ENCODE measurements at places on chromosomes 4 and X.

DNA sequence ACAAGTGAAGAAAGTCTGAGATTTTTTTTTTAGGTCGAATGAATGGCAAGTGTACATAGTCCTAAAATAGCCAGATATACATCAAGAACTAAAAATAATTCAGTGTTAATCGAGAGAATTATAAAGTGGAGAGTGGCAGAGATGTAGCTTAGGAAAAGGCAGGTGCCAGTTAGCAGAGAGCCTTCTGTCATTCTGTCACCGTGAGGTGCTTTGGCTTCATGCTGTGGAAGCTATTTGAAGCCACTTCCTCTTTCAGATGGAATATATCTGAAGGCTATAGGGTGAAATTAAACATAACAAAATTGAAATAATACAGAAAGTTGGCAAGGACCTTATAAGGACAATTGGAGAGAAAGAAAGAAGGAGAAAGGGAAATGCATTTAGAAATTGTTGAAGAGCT lies 756.3 kb downstream of the CCSER1 start:
- DNase-seq = no peak

DNA sequence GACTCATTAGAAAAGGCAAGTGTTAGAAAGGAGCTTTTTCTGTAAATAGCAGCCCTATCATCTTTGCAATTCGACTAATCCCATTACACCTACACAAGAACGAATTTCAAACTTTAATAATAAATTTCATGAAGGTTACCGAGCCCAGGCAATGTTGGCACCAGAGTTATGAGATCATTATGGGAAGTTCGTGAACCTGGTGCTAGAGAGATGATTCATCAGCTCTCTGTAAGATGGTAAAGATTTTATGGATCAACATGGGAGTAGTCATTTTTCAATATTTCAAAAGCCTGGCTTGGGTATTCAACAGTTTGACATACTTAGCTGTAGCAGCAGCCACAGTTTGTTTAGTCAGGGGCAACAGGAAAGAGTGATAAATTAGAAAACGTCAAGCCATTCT lies 35.8 kb downstream of the AMELX start:
- DNase-seq = no peak

GRCh38 chr4:90403781-90404180 lies 276.6 kb downstream of the CCSER1 start:
- DNase-seq = no peak

GRCh38 chrX:68433155-68433980 lies at the start of gene OPHN1:
OPHN1 (minus strand) TSS chrX:68433495; CDS start chrX:68433020, 475 bp downstream.
- DNase-seq = no peak

GRCh38 chrX:110001740-110002299 lies 1.1 kb upstream of the TMEM164 start:
- DNase-seq = no peak

- no peak for DNase-seq
Measured at GRCh38 chr4:174210354-174210753, 73.1 kb downstream of the FBXO8 start.

- no peak for DNase-seq
Measured at GRCh38 chr4:129176864-129177263, 80.9 kb downstream of the C4orf33 start.

- DNase-seq = no peak
Measured at GRCh38 chr4:113186913-113187312, 137.5 kb downstream of the ANK2 start.

DNA sequence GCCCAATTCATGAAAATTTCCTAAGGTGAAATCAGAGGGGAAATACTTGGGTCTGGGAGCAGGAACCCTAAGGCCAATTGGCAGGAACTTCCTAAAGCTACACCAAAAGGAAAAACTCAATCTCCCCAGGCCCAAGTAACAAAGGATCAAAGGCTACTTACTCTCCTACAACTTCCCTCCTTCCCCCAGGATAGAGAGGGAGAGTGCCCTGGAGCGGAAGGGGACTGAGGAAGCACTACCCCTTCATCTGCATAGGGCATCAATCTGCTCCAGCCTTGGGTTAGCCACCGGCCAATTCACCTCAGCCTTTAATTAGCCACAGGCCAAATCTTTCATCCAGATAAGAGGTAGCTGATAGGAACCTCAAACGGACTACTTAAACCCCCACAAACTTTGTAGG lies 55.0 kb downstream of the SLC34A2 start:
- DNase-seq = no peak

DNA sequence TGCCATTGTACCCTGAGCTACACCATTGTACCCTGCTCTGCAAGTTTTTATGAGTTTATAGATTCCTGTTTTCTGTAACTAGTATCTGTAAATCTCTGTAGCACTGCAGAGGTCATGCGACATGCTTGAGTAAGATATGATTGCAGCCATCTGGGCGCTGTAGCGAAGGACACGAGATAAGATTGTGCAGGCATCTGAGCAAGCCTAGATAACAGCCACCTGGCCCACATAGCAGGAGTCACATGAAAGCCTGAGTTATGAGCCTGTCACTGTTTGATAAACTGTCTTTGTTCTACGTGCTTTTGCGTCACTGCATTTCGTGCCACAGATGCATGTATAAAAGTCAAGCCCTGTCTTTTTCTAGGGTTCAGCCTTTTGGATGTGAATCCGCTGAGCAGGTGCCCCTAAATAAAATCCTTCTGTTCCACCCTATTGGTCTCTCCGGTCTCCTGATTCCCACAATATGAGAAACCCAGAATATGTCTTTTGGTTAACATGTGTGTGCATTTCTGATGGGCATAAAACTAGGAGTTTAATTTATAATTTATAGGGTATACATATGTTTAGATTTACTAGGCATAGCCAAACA lies 327.6 kb upstream of the MAOA start:
- DNase-seq = no peak

GRCh38 chrX:17067534-17067933 lies 121.1 kb downstream of the REPS2 start:
- no peak for DNase-seq

- DNase-seq = no peak
Measured at GRCh38 chr4:85708468-85708867, 233.5 kb downstream of the ARHGAP24 start.

GRCh38 chr4:37976991-37977470 lies 16.8 kb downstream of the PTTG2 start:
- DNase-seq = peak; percentile 71

- DNase-seq = no peak
Measured at GRCh38 chr4:86594559-86595425, 677 bp downstream of the PTPN13 start.

DNA sequence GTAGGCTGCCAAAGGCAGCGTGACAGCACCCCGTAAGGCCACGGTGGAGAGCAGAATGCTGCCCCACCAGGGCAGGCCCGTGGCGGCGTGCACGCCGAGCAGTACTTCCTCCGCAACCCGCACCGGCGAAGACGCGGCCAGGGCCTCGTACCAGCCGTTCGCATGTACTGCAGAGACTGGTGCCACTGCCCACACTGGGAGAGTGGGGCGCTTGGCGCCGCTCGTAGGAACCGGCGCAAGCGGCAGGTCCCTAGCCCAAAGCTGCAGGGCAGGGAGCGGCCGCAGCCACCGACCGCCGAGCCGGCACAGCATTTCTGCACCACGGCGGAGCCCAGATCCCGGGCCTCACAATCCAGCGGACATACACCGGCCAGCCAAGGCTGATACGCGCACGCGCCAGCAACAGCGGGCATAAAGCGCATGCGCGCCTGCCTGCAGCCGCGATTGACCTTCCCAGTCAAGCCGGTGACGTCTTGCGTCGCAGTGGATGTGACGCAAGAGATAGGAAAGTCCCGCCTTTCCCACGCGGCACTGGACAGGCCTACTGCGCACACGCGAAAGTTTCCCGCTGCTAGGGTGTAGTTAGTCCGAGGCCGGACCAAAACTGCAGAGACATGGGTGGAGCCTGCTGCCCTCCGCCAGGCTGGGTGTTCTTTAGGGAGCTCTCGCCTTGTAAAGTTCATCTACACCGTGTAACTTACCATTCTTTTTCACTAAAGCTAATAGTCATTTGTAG lies at the start of gene COX18:
Gene COX18 (minus strand): TSS at position 379 of the 736 bp plus-strand sequence. CDS start 67 bp downstream, at position 312.
- peak; percentile 87 for DNase-seq

DNA sequence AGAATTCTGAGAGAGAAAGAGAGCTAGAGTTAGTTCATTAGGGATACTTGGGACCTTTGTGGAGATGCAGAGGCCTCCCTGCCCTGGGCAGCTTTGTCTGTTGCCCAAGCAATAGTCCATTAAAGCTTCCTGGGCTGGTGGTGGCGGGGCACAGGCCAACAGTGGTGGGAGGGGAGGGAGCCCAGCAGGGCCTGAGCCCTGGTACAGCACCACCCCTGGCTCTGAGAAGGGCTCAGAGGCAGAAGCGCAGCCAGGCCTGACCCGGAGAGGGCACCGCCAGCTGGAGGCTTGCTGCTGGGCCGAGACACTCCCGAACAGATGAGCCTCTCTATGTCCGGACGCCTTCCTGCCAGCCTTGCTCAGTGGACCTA lies 65.3 kb downstream of the EFNB1 start:
- no peak for DNase-seq

DNA sequence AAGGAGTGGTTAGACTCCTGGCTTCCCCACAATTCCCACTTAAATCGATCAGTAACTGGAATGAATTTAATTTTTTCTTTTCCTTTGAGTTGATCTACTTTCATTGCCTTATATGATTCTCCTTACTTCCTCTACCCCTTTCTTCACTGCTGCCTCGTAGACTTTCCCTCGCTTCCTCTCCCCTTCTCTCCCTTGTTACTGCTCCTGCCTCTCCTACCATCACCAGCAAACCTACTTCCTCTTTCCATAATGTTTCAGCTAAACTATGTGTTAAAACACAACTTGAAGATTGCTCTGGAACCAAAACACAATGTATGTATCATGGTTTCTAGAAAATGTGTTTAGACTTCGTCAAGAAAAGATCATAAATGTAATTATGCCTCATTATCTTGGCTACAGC lies 132.0 kb upstream of the TET2 start:
- DNase-seq = no peak

- no peak for DNase-seq
Measured at GRCh38 chr4:173505924-173506518, 24.0 kb downstream of the HAND2 start.

GRCh38 chrX:55841962-55842752 lies 124.6 kb downstream of the RRAGB start:
- DNase-seq = no peak

- no peak for DNase-seq
Measured at GRCh38 chr4:184705692-184706091, 28.2 kb downstream of the CENPU start.

GRCh38 chrX:15098505-15098904 lies 171.4 kb downstream of the ASB9 start:
- DNase-seq = no peak

DNA sequence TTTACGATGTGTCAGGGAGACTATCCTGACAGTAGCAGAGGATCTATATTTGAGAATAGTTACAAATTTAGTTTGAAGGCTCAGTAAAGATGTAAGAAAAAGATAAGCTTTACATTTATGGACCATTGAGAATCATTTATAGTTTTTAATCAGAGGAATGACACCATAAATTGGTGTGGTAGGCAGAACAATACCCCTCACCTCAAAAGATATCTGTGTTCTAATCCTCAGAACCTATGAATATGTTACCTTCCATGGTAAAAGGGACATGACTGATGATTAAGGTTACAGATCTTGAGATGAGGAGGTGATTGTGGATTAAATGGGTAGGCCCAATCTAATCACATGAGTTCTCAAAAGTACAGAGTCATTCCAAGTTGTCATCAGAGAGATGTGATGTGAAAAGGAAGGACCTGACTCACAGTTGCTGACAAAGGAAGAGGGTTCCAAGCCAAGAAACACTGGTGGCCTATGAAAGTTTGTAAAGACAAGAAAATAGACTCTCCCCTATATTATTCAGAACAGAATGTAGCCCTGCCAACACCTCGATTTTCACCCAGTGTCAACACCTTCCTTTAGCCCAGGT lies 27.0 kb downstream of the EREG start:
- no peak for DNase-seq

GRCh38 chrX:47215291-47215900 lies 3.1 kb upstream of the CDK16 start:
- no peak for DNase-seq

DNA sequence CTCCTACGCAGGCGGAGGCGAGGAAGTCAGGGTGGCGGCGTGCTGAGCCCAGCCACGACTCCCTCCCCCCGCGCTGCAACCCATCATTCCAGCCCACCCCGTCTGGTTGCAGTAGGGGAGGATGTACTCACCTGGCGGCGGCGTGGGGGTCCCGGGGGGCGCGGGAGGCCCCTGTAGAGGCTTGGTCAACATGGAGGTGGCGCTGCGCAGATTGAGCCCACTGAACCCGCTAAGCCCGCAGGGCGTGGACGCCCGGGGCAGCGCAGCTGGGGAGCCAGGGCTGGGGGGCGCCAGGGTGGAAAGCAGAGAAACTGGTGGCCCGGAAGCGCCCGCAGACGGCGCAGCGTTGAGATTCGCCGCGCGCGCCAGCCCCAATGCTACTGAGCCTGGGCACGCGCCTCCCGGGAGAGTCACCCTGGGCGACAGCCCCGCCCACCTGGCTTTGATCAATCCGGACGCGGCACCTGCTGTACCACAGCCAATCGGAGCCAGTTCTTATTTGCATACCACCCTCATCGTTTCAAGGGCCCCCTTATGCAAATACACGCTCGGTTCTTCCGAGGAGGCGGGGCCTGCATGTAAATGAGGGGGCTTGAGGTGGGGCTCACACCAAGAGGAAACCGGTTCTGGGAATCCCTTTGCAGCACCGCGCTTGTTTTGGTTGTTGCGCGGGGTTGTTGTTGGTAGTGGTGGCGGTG lies at the start of gene PIM2:
Gene PIM2 (minus strand): TSS at position 382 of the 698 bp plus-strand sequence. CDS start 190 bp downstream, at position 192.
- DNase-seq = peak; percentile 82

DNA sequence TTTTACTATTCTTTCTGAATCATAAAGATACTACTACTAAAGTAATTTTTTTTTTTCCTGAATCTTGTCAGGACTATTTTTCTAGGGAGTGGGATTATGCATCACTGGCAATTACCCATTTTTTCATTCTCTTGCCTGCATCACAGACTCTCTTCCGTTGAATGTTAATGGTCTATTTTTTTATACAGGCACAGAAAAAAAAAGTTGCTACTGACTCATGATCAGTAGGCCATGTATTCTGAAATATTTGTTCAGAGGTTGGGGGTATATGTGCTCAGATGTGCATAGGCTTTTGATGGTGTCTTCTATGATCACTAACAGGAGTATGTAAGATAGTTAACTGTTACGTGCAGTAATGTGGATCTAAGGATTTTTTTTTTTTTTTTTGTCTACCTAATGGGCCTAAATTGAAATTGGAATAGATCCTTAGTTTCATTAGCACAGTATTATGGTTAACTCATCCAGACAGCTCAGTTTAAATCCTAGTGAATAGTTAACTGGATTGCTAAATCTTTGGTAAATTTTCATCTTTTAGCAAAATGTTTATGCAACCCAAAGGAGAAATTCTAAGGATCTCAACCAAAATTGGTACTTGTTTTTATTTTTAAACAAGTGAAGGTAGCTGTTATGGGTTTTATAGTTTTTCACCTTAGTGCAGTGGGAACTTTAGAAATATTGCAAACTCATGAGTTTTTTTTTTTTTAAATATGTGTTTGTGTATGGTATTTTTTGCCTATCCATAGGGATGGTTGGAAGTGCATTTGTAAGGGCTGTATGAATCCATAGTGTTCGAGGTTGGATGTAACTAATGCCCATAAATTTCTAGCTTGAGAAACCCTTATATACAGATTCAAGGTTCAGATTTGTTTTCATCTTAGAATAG lies 12.1 kb downstream of the BMP2K start:
- DNase-seq = no peak

GRCh38 chr4:41725254-41725653 lies 23.3 kb downstream of the PHOX2B start:
- DNase-seq = no peak
